ENCODE measurements at places on chromosomes 7 and 10.

- DNase-seq: no peak
These were observed 935.6 kb downstream of the GRID1 start for GRCh38 chr10:85430991-85431390.

DNA sequence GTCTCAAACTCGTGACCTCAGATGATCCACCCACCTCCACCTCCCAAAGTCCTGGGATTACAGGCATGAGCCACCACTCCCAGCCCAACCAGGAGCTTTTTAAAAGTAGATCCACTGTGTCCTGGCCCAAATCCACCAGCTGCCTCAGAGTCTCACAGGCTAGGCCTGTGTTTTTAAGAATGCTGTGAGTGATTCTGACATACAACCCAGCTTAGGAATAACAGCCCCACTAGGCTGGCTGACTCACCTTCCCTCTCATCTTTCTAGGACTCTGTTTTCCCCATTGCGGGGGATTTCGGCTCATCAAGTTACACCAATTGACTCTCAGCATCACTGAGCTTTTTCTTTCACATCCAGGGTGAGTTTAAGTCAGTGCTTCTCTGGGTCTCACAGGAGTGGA lies 207.6 kb downstream of the SKIDA1 start:
- DNase-seq: no peak

- DNase-seq: no peak
These were observed 35.4 kb upstream of the CDK14 start for GRCh38 chr7:90560730-90561129.

DNA sequence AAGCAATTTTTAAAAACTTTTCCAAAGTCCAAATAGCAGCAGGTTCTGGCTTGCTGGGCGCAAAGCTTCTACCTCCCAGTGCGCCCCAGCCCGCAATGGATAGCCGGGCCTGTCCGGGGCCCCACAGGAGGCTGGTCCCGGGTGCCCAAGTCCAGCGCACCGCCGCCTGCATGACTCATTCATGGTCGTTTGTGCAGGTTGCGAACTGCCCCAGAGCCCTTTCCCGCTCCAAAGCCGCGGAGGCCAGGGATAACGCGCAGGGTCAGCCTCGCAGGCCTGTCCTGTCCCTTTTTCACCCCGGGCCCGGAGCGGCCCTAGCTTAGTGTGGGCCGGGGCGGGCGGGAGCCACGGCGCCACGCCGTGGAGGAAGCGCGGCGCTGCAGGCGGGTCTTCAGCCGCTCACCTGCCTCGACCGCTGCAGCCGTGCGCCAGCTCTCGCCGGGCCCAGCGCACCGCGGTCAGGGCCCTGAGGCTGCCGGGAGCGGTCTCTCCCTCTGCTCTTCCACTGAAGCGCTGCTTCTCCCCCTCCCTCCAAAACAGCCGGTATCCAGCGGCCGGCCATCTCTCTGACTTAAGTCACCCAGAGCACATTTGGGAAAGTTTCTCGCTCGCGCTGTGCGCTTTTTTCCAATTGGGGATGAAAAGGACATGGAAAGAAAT lies 1.7 kb upstream of the EGR2 start:
- DNase-seq: peak; percentile 90

GRCh38 chr7:115124409-115124939 lies 202.6 kb downstream of the MDFIC start:
- no peak for DNase-seq

- DNase-seq: no peak
These were observed 17.1 kb downstream of the IKZF1 start for GRCh38 chr7:50321487-50322067.

DNA sequence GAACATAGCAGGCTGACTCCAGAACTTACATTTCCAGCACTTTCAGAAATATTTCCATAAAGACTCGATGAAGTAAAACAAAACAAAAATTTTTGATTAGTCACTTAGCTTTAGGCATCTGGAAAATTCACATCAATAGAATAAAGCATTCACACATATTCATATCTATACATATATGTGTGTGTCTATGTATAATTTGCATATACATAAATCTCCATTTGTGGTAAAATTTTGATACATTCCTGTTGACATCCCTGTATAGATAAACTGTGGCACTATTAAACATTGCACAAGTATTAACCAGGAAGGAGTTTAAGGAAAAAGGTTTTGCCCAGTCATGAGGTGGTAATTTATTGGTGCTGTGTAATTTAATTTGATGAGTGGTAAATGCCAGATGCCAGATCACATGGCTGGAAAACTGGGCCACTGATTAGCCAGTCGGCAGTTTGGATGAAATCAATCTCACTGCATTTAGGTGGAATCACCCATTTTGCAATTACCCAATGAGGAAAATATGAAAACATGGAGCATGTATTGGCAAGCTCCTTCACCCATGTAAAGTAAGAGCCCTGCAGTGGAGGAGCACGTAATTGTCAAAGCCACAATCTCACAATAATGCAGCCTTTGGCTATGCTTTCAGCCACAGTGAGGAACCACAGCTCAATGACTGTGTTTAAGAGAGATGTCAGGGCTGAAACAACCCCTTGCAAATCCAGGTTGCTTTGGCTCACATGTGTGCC lies 294.6 kb downstream of the RNLS start:
- no peak for DNase-seq

- no peak for DNase-seq
These were observed 11.5 kb upstream of the C10orf53 start for GRCh38 chr10:49667991-49668390.

DNA sequence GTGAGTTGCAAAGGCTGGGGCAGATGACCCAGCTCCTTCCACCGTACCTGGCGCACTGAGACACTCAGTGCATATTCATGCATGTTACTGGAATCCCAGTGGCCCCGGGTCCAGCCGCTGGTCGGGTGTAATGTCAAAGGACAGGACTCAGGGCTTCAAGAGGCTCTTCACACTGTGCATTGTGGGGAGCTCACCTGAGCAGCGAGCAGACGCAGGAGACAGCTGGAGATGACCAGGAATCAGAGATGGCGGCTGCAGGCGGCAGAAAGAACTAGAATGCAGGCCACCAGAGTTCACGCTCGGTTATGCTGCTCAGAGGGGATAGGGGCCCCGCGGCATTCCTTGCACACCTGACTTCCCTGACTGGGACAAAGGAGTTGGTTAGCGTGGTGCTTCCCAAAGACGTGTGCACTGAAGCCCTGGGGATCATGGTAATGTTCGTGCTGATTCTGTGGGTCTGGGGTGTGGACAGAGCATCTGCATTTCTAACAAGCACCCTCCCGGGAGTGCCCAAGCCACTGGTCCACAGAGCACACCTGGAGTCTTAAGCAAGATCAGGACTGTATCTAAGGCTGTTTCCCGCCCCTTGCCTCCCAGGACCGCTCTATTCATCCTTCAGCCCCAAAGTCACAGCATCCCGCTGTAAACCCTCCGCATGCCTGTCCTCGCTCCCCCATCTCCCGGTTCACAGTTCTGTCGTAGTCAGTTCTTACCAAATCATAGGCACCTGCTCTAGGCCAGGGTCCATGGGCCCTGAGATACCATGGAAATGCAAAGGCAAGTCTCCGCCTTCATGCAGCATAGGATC lies 71.0 kb downstream of the MKI67 start:
- no peak for DNase-seq

DNA sequence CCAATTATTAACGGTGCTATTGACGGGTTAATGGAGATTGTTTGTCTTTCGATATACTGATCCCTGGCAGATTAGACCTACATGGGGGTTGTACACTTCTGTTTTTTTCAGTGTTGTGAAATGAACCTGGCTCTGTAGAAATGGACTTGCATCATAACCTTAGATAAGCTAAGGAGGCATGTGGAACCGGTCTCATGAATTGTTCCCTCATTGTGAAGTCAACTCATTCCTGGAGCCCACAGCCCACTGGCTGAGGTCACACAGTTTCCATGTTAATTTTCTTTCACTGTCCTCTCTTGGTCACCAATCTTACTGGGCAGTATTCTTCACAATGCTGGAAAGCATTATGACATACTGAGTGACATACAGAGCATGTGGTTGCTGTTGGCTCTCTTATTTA lies 202.8 kb downstream of the BMPER start:
- no peak for DNase-seq

- no peak for DNase-seq
These were observed 22.9 kb downstream of the DOCK4 start for GRCh38 chr7:112183266-112183665.

DNA sequence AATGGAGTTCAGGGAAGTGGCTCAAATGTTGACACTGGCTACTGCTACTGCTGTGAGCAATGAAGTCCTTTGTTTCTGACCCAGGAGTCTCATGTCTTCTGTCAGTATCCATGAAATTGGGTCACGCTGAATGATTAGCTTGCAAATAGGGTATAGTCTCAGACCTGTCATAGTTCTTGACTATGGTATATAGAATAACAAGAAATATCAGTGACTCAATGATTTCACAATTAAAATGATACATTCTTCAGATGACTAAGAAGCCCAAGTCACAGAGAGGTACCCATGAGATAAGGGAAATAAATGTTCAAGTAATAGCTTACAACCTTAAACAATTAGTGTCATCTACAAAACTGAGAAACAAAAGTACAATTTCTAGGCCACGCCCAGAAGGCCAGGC lies 89.3 kb downstream of the LYZL2 start:
- no peak for DNase-seq

GRCh38 chr7:132935608-132936007 lies 146.3 kb downstream of the CHCHD3 start:
- no peak for DNase-seq

GRCh38 chr7:83410989-83411591 lies 237.8 kb downstream of the SEMA3E start:
- DNase-seq: no peak

GRCh38 chr7:132943645-132944044 lies 138.2 kb downstream of the CHCHD3 start:
- no peak for DNase-seq

- no peak for DNase-seq
These were observed 79.5 kb downstream of the TCERG1L start for GRCh38 chr10:131231965-131232541.

GRCh38 chr10:131925011-131925649 lies 24.3 kb downstream of the PPP2R2D start:
- DNase-seq: no peak

DNA sequence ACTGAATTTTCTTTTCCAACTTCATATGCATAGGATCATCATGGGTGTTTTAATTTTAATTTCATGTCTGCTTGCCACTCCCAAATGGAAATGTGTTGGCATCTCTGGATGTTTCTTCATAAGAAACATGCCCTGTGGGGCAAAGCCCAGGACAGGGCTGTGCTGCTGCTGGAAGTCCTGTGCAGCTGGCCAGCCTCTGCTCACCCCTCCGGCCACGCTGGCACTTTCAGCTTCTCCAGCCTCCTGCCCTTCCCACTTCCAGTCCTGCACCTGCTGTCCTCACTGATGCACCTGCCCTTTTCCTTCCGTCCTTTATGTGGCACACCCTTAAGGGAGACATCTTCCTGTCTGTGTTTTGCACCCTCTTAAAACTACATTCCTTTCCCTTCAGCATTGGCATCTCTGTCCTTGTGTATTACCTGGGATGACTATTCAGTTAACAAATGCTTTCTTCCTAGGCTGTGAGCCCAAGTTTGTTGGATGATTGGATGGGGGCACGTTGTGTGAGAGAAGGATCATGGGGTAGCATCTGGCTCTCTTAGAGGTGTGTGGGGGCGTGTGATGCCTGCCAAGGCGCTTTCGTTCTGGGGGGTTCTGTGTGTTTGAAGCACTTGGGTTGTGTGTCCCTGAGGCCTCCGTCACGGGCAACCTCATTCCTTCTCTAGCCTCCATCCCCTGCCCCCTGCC lies 56.8 kb downstream of the TCF7L2 start:
- no peak for DNase-seq

DNA sequence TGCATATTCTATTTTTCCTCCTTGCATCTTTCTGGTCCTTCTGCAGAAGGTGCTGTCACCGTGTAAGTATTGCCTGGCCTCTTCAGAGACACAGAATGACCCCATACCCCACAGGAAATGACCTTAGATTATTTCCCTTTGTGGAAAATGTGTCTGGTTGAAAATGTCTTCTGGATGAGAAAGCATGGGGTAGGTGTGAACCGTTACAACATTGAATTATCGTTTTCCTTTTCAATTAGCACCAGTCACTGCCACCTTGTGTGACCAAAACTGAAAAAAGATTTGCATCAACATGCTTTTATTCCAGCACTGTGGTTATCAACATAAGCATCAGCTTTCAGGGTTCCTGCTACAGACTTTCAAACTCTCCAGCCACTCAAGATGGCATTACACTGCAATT lies 58.0 kb upstream of the CELF2 start:
- no peak for DNase-seq

DNA sequence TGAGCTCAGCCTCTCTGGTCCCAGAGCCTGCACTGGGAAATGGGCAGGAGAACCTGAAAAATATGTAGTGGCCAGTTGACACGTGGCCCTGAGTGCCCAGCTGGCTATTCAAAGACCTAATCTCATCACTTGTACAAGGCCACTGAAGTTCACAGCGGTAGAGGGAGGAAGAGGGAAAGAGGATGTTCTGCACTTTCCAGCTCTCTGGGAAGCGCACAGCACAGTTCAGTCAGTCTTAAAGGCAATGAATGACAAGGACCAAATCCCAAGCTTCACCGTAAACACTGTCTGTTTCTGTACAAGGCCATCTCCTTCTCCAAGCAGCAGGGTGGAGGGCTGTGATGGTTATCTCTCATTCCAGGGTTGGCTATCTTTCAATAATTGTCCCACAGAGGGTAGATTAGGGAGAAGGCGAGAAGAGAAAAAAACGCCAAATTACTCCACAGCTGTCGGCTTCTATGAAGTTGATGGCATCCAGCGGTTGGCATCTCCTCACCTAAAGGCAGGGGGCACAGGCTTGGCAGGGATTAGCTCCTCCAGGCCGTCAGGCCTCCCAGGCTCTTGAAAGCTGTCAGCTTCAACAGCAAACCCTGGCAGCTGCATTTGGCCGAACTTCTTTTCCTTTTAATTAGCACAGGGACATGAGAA lies 10.6 kb downstream of the SFMBT2 start:
- no peak for DNase-seq

- DNase-seq: no peak
These were observed 170.2 kb upstream of the AUTS2 start for GRCh38 chr7:69428089-69428488.

GRCh38 chr7:80918909-80919721 lies at the start of gene SEMA3C:
TSS of gene SEMA3C (minus strand) at chr7:80919051. CDS start at chr7:80916781, 2,270 bp downstream.
- peak; percentile 66 for DNase-seq

- no peak for DNase-seq
These were observed 298.2 kb upstream of the GALNT17 start for GRCh38 chr7:70833726-70834125.

DNA sequence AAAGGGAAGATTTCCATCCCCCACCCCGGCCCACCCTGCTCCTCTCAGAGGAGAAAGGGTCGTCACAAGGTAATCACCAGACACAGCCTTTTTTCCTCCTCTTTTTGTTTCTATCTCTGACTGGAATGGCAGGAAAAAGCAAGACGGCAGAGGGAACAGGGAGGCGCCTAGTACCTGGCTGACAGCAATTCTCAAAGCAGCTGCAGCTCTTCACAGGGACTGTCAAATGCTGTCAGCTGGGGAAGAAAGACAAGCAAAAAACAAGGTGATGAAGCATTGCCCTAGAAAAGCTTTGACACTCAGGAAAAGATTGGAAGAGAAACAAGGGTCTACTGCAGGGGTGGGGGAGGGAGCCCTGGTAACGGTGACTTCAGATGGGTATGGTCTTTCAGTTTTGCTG lies 52.7 kb downstream of the GNA12 start:
- no peak for DNase-seq

GRCh38 chr10:89153971-89154370 lies 53.1 kb downstream of the CH25H start:
- no peak for DNase-seq

GRCh38 chr7:49037346-49038210 lies 113.2 kb downstream of the CDC14C start:
- no peak for DNase-seq

- DNase-seq: no peak
These were observed 641.1 kb downstream of the PCDH15 start for GRCh38 chr10:54159924-54160323.

All from GM13976 (cell line).